ENCODE measurements at places on chromosomes 7 and 10. TPM values are rescaled to one million over a fixed set of nuclear protein-coding genes. Genes with fewer than 3 reads are reported as not detected.

GRCh38 chr10:14553448-14553847, 221.2 kb downstream of the FAM107B start:
- no peak for DNase-seq

ACSM6 gene
- not detected for total RNA-seq

- no peak for DNase-seq
Measured at GRCh38 chr7:36736090-36736898, 12.0 kb upstream of the AOAH start.

- no peak for DNase-seq
Measured at GRCh38 chr10:79106256-79107050, 37.7 kb downstream of the ZMIZ1 start.

GRCh38 chr10:11499425-11500071, 111.9 kb downstream of the USP6NL start:
- DNase-seq: no peak

GRCh38 chr10:114545071-114545470, 113.0 kb downstream of the ABLIM1 start:
- no peak for DNase-seq

VWDE gene
- total RNA-seq: not detected

- no peak for DNase-seq
Measured at GRCh38 chr10:44390585-44391072, 5.7 kb upstream of the CXCL12 start.

IFIT2 gene
- 3.8 TPM for total RNA-seq

PALS2 gene
- 45.2 TPM for total RNA-seq

GRCh38 chr10:1289591-1289990, 233.4 kb downstream of the WDR37 start:
- no peak for DNase-seq

AMPH gene
- 16.4 TPM for total RNA-seq

GRCh38 chr7:100493476-100494264, 9.9 kb downstream of the NYAP1 start:
- no peak for DNase-seq

DNA sequence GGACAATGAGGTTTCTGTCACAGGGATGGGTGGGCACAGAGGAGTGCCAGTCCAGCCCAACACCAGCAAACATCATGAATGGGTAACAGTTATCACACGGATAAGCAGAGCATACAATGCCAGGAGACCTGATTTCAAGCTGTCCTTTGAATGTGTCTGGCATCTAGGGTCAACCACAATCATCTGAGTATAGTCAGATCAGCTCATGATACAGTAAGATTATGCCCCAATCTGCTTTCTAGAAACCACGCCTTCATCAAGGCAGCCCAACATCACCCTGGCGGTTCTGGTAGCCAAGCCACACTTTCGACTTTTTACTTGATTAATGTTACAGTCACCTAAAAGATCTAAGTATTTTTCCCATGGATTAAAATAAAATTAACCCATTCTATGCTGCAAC, 10.5 kb downstream of the FAM171A1 start:
- no peak for DNase-seq

PRTFDC1 gene
- total RNA-seq: 2.7 TPM

LAMB1 gene
- 421 TPM for total RNA-seq

DNA sequence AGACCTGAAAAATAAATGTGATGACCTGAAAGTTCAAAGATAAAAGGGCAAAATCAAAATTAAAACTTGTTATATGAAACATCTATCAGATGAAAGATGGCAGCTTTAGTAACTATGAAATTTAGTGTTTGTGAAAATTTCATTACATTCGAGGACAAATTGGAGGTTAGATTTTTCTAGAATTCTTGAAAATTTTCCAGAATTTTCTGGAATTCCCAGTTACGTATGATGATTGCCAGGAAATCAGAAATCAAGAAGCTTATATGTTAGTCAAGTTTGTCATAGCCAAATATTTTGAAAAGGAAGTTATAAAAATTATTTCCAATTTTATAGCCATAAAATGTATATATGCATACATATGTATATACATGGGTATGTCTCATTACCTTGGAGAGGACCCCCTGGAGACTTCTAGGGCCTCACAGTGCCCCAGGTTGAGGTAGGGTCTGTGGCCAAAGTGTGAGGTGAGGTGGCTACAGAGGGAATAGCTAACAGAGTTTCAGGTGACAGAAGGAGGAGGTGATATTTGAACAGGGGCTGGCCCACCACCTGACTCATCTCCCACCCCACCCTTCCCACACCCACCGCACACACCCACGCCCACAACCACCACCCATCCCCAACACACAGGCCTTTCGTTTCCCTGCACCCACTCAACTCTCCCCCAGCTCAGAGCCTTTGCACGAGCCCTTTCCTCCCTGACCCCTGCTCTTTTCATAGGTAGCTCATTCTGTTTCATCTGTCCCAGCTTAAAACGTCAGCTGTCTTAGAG, 21.5 kb downstream of the C10orf105 start:
- no peak for DNase-seq

- no peak for DNase-seq
Measured at GRCh38 chr7:158595068-158595467, 7.4 kb upstream of the PTPRN2 start.

GRCh38 chr10:125160856-125161706, 718 bp upstream of the CTBP2 start:
- DNase-seq: peak; percentile 93

- DNase-seq: no peak
Measured at GRCh38 chr7:66905689-66906088, 15.3 kb upstream of the TMEM248 start.

GRCh38 chr7:50359258-50359994, 54.9 kb downstream of the IKZF1 start:
- DNase-seq: no peak

DNA sequence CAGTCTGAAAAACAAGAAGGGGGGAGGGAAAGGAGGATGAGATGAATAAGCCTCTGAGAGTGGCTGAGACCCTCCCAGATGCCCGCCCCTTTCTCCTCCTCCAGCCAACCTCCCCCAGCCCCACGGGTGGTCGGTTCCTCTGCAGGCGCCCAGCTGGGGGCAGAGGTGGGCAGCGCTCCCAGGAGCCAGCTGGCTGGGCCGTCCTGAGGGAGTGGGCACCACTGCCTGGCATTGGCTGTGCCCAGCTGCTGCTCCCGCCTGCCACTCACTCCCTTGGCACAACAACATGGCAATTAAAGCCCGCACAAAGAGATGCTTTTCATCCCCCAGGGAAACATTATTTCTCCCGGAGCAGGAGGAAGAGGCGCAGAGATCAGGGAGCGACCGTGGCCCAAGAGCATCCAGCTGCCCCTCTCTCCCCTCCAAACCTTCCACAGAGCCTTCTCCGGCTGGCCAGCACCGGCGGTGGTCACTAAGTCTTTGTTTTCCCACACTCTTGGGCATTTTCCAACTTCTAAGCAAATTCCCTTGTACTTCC, 107.2 kb downstream of the SPDYE5 start:
- no peak for DNase-seq

GRCh38 chr7:28806841-28807240, 151.3 kb downstream of the TRIL start:
- DNase-seq: no peak

DNA sequence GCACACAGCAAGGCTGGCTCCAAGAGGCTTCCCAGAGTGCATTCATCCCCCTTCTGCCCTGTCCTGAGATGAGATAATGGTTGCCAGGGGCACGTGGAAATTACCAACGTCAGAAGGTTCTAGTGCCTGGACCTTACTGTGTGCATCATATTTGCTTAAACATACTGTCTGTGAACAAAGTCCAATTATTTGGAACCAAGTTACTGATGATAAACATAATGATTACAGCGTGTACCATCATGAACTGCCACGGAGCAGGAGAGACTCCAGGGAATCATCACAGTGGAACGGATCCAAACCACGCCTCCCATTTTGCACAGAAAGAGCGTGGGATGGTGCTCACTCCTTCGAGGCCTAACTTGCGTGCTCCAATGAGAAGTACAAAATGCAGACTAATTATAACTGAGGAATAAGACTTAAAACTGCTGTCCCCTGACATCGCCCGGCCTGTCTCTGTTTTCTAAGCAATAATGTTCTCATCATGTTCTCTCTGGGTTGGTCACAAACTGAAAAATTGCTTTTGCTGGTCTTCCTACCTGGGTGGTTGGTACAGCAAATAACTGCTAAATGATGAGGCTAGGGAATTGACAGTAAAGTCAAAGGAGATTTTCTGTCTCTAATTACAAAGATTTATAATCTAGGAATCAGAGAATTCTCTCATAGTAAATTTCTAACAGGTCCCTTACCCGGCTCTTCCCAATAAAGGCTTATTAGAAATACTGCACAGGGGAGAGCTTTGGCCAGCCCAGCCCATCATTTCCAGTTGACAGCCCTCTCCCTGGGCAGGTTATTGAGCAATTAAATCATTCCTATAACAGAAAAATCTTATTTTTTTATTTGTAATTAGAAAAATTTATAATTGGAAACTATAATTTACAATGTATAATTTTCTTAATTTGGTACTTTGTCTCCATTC, 182.2 kb downstream of the CAMK1D start:
- no peak for DNase-seq
